Endothelial cell of umbilical vein (primary cell): ENCODE measurements at places on chromosomes 2 and 18. TPM values are rescaled to one million over a fixed set of nuclear protein-coding genes. Genes with fewer than 3 reads are reported as not detected.
A peak's percentile ranks its signal among the peaks of the same experiment; 100 is the strongest.

GRCh38 chr2:3171564-3172264, 205.9 kb downstream of the EIPR1 start:
- no peak for DNase-seq

- DNase-seq = no peak
These were observed 1.2 kb downstream of the KIF5C start for GRCh38 chr2:148876202-148876594.

DNA sequence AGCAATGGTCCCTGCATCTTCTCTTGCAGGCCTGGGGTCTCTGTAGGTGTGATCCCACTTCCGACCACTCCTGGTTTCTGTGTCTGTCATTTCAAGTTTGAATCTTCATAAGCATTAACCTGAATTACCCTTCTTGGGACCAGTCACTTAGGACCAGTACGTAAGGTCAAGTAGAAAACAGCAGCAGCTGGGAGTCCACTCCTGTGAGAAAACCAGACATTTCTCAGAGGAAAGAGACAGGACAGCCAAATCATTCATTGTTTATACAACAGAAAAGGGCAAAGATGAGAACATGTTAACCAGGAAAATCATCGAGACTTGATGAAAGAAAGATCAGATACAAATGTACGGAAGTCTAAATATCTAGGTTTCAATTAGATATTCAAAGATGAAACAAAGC, 163.0 kb downstream of the MREG start:
- DNase-seq = peak; percentile 92

Gene CPO
- total RNA-seq = not detected in 2 replicates

Gene MSTN
- total RNA-seq = not detected in 2 replicates

GRCh38 chr2:45922577-45922988, 271.1 kb downstream of the PRKCE start:
- DNase-seq = no peak

Gene ASB18
- not detected in 2 replicates for total RNA-seq

DNA sequence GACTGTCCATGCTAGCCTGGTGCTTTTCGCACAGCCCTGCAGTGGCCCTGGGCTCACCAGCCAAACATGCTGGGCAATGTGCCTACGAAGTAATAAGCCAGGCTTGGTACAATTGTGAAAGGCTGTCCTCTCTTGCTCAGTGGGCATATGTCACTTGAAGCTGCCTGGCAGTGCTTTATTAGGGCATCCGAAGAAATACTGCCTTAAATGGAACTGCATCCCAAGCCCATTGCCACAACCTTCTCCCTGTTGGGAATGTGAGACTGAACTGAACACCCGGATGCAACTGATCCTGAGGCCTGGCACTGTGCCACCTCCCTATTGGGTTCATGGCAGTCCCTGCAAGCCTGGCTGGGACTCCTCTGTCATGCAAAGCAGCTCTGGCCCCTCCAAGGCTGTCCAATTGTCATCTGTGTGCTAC, 15.9 kb downstream of the CAPG start:
- no peak for DNase-seq

DNA sequence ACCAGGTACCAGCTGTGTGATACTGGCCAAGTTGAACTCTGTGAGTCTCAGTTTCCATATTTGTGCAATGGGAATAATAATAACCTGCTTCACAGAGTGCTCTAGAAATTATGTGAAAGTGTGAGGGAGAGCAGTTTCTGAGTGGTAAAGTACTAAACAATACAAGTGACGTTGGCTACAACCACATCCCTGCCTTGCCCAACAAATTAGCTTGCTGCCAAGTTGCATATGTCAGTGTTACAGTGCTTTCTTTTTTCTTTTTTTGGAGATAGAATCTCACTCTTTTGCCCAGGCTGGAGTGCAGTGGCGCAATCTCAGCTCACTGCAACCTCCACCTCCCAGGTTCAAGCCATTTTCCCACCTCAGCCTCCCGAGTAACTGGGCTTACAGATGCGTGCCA, 533.6 kb upstream of the MEX3C start:
- DNase-seq = no peak

GRCh38 chr2:9440058-9440727, 16.7 kb downstream of the CPSF3 start:
- no peak for DNase-seq

Gene CD207
- not detected in 2 replicates for total RNA-seq

- no peak for DNase-seq
These were observed 321.5 kb upstream of the MAP2 start for GRCh38 chr2:209102319-209102718.

Gene MGAT5
- 84.1 TPM in 2 replicates for total RNA-seq

GRCh38 chr18:79374408-79375171, 21.1 kb upstream of the NFATC1 start:
- no peak for DNase-seq

GRCh38 chr2:109400102-109400501, 213.7 kb downstream of the SEPTIN10 start:
- no peak for DNase-seq

- DNase-seq = no peak
These were observed 68.1 kb upstream of the KLHL14 start for GRCh38 chr18:32840962-32841361.

DNA sequence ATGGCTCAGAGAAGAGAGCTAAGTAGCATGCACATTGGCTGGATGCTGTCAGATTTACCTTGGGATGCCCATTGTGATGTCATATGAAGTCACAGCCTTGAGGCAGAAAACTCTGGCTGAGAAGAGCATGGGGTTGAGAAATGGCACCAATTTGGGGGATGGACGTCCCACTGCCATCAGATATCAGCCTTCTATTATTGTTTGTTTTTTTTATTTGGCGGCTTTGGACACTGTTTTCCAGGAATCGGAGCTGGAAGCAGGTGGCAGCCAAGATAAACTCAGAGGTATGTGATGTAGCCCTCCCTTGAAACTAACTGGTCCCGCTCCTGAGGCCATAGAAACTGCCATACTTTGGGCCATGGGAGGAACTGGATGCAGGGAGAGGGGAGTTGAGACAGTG, 40.6 kb downstream of the GCKR start:
- DNase-seq = peak; percentile 46

DNA sequence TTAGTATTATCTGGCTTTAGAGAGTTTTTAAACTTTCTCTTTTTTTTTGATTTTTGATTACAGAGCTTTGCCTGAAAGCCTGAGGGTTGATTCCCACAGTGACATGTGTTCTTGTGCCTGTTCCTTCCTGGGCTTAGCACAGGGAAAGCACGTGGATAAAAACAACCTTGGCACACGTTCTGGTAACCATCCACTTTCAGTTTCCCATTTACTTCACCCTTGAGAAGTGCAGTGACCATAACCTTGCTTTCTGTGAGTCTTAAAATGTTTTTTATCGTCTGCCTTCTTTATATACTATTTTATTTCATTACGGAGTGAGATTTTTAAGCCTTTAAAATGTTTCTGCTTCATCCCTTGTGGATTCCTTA, 11.5 kb downstream of the CD226 start:
- no peak for DNase-seq
